A375 (cell line): ENCODE measurements at places on chromosomes 5 and 9. TPM values are rescaled to one million over a fixed set of nuclear protein-coding genes. Genes with fewer than 3 reads are reported as not detected.

The DNM1 gene
- total RNA-seq: 43.2 and 45.4 TPM in 2 replicates

The MEIKIN gene
- total RNA-seq: not detected in 2 replicates

The GCNT4 gene
- total RNA-seq: not detected in 2 replicates

The PCDHGA9 gene
- 1.1 and 2.7 TPM in 2 replicates for total RNA-seq

The AMBP gene
- 0.37 TPM in 1 of 2 replicates, not detected in the other for total RNA-seq

The ATP10B gene
- 1.1 and 2.4 TPM in 2 replicates for total RNA-seq

The TAL2 gene
- 0.24 TPM in 1 of 2 replicates, not detected in the other for total RNA-seq

The LRRC19 gene
- total RNA-seq: not detected in 2 replicates

The C5orf52 gene
- not detected in 2 replicates for total RNA-seq

The SLC34A1 gene
- total RNA-seq: 0.34 and 0.61 TPM in 2 replicates

The CCL19 gene
- total RNA-seq: not detected in 2 replicates

The CPLANE1 gene
- total RNA-seq: 9.1 and 11.0 TPM in 2 replicates

The FAM78A gene
- 6.7 and 6.9 TPM in 2 replicates for total RNA-seq

The LMBRD2 gene
- total RNA-seq: 14.7 and 20.0 TPM in 2 replicates

The CDX1 gene
- total RNA-seq: not detected in 2 replicates

The BARHL1 gene
- total RNA-seq: not detected in 2 replicates

The EIF4E1B gene
- total RNA-seq: not detected in 2 replicates

The FAM81B gene
- total RNA-seq: not detected in 2 replicates

The GMCL2 gene
- total RNA-seq: not detected in 2 replicates

The FOXI1 gene
- not detected in 2 replicates for total RNA-seq

The TERT gene
- total RNA-seq: 4.1 and 5.4 TPM in 2 replicates

The IL7R gene
- 7.3 and 8.3 TPM in 2 replicates for total RNA-seq

The SMIM27 gene
- 2.3 and 5.9 TPM in 2 replicates for total RNA-seq

The FOXD4 gene
- total RNA-seq: 0.30 and 0.37 TPM in 2 replicates

The LCN2 gene
- total RNA-seq: 0.98 and 4.4 TPM in 2 replicates

The FOXD4L5 gene
- total RNA-seq: 0.15 TPM in 1 of 2 replicates, not detected in the other

The C8G gene
- total RNA-seq: not detected in 2 replicates

The PDLIM4 gene
- 78.5 and 84.1 TPM in 2 replicates for total RNA-seq

The ZNF608 gene
- total RNA-seq: 18.5 and 23.3 TPM in 2 replicates

The GPR21 gene
- total RNA-seq: 0.08 TPM in 1 of 2 replicates, not detected in the other

The GFI1B gene
- total RNA-seq: not detected in 2 replicates

The DMRT2 gene
- 20.0 and 21.1 TPM in 2 replicates for total RNA-seq

The IFNA21 gene
- not detected in 2 replicates for total RNA-seq

The OXCT1 gene
- total RNA-seq: 26.3 and 26.5 TPM in 2 replicates

The NR2F1 gene
- 8.7 and 9.3 TPM in 2 replicates for total RNA-seq

The CATSPER3 gene
- total RNA-seq: 0.49 TPM in 1 of 2 replicates, not detected in the other

The ERAP2 gene
- 3.1 and 6.5 TPM in 2 replicates for total RNA-seq

The ADAMTS12 gene
- total RNA-seq: 15.2 and 15.6 TPM in 2 replicates

The SPINK6 gene
- total RNA-seq: not detected in 2 replicates

The IFNA10 gene
- total RNA-seq: not detected in 2 replicates

The GRIN3A gene
- not detected in 2 replicates for total RNA-seq

The EQTN gene
- total RNA-seq: not detected in 2 replicates

The PIP5K1B gene
- total RNA-seq: 0.19 TPM in 1 of 2 replicates, not detected in the other

The FCN2 gene
- not detected in 2 replicates for total RNA-seq
